ENCODE measurements at places on chromosomes 7 and 10.

- peak; percentile 17 for DNase-seq
These were observed 36.7 kb downstream of the PFKFB3 start for GRCh38 chr10:6239213-6239991.

- no peak for DNase-seq
These were observed 143.5 kb upstream of the IMMP2L start for GRCh38 chr7:111705807-111706206.

- DNase-seq = no peak
These were observed 199.2 kb upstream of the MAGI2 start for GRCh38 chr7:79652619-79653018.

GRCh38 chr7:22001345-22002004 is 55.8 kb upstream of the CDCA7L start:
- peak; percentile 36 for DNase-seq

- DNase-seq = no peak
These were observed 927.1 kb upstream of the MBL2 start for GRCh38 chr10:53699684-53700083.

DNA sequence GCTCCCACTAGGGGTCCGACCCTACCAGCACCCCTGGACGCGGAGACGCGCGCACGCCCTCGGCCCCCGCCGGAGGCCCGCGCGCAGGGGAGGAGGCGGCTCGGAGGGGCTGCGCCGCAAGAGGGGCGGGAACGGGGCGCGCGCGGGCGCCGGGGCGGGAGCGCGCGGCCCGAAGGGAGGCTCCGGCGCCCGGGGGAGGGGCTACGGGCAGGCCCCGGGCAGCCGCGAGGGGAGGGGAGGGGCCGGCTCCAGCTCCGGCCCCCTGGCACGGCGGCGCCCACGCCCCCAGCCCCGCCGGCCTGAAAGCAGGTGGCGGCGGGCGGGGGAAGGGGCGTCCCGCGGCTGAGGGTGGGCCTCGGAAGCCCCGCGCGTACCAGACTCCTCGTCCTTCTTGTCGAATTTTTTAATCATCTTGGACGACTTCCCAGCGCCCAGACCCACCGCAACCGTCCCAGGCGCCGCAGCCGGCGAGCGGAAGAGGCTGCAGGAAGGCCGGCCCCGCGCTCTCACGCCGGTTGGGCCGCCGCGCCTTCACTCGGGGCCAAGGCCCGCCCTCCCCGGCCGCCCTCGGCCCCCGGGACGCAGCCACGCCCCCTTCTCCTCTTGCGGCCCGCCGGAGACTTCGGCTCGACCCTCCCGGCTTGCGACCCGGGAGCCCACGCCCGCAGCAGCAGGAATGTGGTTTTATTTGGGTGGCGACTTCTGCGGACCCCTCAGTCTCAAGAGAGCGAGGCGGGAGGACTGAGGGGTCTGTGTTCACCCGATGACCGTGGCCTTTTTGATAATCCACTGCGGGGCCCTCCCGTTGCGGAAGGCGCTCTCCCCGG is at the start of gene COPG2:
COPG2 (minus strand) TSS at position 491 of the 827 bp plus-strand sequence; CDS start at position 411, 80 bp downstream.
- peak; percentile 73 for DNase-seq

- no peak for DNase-seq
These were observed 1.2 kb downstream of the DBF4 start for GRCh38 chr7:87877366-87878040.

DNA sequence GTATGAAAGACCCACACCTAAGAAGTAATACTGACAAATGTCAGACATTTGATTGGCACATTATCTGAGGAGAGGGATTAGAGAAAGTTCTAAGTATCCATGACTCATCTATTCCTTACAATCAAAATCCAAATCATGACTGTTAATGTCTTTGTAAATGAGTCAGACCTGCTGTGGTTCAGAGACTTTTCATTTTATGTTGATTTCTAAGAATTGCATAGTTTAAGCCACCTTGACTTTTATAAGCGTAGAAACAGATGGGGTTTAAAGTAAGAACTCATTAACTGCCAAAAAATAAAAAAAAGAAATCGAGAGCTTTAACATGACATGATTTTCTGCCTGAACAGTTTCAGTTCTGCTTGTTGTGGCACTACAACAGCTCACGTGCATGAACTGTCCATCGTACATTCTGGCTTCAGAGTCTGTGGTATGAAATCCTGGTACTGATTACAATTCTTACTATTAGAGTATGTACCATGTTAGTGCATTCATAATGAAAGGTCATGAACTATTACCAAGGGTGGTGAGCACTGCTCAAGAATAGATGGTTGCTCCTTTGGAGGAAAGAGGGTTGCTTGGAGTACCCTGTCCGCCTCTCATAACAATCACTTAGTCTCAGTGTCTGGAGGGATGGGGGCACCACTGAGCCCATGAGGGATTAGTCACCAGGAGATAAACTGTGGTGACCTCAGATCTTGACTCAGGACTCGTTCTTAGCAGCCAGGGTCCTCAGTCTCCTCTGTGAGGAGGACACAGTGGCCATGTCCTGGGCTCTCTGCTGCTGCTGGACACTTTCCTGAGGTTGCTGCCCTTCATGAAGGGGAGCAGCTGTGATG is 42.2 kb downstream of the ACSM6 start:
- DNase-seq = no peak

DNA sequence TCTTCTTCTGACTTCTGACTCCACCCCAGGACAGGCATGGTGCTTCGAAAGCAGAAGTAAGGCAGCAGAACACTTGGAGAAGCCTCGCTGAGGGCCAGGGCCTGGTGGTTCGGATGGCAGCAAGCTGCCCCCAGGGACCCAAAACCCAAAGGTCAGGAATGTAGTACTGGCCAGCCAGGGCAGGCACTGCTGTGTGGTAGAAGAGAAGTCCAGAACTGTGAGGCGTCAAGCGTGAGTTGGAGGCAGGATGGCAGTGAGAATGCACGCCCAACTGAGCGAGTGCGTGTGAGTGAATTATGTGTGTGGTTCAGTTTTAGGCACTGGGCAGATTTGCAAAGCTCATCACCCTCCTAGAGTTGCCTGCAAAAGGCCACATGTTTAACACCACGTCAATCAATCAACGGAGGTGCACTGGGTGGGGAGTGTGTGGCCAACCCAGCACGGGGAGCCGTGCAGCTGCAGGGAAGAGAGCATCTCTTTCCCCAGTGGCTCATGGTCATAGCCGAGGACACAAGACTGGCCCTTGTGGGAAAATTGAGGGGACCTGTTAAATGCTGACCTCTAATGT is 144.3 kb downstream of the KCNMA1 start:
- no peak for DNase-seq

DNA sequence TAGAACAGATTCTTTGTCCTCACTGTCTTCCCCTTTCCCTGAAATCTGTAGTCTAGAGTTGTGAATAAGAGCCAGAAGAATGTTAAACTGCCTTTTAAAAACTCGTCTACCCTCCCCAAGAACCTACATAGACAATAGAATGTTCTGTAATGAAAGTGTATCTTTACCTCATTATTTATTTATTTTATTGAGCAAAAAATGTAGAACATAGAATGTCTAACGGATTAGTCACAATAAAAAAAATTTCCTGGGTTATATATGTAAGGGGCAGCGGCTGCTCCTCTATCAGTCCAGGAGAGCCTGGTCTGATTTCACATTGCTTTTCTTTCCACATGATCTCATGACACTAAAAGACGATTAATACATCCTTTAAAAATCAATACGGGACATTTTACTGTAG is 135.7 kb downstream of the SDK1 start:
- no peak for DNase-seq

DNA sequence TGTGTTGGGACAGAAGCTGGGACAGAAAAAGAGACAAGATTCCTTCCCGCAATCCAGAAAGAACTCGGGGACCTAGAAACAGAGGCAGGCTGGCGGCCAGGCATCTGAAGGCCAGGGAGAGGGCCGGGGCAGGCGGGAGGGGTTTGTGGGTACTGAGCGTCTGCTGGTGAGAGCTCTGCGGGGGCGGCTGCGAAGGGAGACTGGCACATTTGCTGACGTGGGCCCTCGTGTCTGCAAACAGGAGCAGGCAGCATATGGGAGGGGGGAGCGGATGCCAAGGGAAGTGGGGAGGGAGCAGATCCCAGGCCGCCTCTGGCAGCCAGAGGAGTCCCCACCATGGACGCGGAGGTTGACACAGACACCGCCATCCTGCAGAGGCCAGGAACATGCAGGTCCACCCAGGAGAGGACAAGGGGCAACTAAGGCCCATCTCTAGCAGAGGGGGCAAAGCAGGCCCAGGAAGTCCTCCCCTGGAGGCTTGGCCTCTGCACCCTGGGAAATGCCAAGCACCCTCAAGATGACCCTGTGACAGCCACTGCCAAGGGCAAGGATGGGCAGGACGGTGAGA is 32.2 kb downstream of the KCNH2 start:
- DNase-seq = no peak

GRCh38 chr7:13910805-13911551 is 78.5 kb downstream of the ETV1 start:
- peak; percentile 24 for DNase-seq

DNA sequence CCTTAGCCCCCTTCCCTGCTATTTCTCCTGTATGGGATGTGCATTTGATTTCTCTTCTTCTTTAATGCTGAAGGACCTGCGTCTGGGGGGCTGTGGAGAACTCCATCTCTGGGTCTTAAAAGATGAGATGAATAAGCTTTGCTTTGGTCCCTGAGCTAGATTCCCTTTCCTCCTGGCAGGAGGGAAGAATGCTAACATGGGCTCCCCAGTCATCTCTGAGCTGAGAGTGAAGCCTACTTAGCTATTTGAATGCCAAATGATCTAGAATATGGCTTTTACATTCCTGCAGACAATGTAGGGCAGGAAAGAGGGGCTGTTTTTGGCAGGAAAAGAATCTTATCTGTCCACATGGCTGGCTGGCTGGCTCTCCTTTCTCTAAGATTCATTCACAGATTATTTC is 62.6 kb upstream of the EFCAB10 start:
- DNase-seq = no peak

- peak; percentile 61 for DNase-seq
These were observed 591 bp downstream of the UBE2H start for GRCh38 chr7:129952086-129952652.

Data from CD8-positive, alpha-beta memory T cell (primary cell).